PC-9 (cell line): ENCODE measurements at places on chromosomes 2 and 18. TPM values are rescaled to one million over a fixed set of nuclear protein-coding genes. Genes with fewer than 3 reads are reported as not detected.

GRCh38 chr2:217396586-217396985, 536.7 kb upstream of the TNP1 start:
- DNase-seq = no peak
- H3K27me3 ChIP-seq = no peaks in the 10 kb centered on the region
- H3K4me3 ChIP-seq = no peak overlapping the region
- no peak overlapping the region for H3K27ac ChIP-seq

DNA sequence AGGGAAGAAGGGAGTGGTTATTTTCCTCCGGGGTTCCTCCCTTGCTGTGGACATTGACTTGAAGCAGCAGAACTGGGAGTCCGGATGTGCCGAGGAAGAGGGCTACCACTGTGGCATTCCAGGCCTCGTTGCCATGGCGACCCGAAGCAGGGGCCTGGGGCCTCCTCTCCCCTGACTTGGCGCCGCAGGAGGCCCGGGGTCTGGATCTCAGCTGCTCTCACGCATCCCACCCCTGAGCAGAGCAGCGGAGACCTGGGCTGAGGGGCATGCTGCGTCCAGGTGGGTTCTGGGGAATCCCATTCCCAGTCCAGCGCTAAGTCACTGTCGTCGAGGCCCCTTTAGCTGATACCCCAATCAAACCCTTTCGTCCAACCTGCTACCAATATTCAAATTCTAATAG, 100.2 kb downstream of the BCL11A start:
- no peak overlapping the region for H3K27ac ChIP-seq
- no peak overlapping the region for H3K4me3 ChIP-seq
- H3K4me1 ChIP-seq = no peaks in the 10 kb centered on the region
- DNase-seq = no peak
- H3K36me3 ChIP-seq = no peaks in the 10 kb centered on the region

DNA sequence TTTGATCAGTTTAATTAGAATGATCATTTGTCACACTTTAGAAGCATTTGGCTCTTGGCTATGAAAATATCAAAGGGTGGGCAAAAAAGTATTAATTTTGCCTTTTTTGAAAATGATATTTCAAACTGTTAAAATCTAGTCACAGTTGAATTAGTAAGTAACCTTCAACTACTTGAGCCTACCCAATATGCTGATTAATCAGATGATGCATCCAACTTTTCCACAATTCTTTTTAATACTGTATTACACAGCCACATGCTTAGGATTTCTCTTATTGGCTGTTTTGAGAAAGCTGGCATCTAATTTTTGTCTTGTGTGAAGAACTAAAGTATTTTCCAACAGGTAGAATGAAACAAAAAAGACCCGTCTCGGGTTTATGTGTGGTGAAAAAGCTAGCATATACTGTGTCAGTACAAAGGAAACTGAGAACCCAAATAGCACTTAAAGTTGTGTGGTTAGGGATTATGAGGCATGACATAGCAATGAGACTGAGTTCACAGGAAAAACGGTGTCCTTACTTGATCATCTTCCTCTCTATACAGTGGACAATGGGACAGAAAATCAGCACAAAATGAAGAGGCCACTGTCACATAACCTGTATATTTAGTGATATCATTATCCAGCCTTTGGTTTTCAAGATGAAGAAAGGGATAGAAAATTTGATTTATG, 11.7 kb downstream of the OSBPL6 start:
- no peaks in the 10 kb centered on the region for H3K36me3 ChIP-seq
- no peaks in the 10 kb centered on the region for H3K4me1 ChIP-seq
- no peak overlapping the region for H3K27ac ChIP-seq
- no peak overlapping the region for H3K4me3 ChIP-seq
- H3K27me3 ChIP-seq = no peaks in the 10 kb centered on the region

GRCh38 chr18:62781262-62781661, 65.9 kb downstream of the PHLPP1 start:
- H3K4me3 ChIP-seq = no peak overlapping the region
- no peaks in the 10 kb centered on the region for H3K36me3 ChIP-seq
- no peak for DNase-seq
- no peaks in the 10 kb centered on the region for H3K27me3 ChIP-seq

DNA sequence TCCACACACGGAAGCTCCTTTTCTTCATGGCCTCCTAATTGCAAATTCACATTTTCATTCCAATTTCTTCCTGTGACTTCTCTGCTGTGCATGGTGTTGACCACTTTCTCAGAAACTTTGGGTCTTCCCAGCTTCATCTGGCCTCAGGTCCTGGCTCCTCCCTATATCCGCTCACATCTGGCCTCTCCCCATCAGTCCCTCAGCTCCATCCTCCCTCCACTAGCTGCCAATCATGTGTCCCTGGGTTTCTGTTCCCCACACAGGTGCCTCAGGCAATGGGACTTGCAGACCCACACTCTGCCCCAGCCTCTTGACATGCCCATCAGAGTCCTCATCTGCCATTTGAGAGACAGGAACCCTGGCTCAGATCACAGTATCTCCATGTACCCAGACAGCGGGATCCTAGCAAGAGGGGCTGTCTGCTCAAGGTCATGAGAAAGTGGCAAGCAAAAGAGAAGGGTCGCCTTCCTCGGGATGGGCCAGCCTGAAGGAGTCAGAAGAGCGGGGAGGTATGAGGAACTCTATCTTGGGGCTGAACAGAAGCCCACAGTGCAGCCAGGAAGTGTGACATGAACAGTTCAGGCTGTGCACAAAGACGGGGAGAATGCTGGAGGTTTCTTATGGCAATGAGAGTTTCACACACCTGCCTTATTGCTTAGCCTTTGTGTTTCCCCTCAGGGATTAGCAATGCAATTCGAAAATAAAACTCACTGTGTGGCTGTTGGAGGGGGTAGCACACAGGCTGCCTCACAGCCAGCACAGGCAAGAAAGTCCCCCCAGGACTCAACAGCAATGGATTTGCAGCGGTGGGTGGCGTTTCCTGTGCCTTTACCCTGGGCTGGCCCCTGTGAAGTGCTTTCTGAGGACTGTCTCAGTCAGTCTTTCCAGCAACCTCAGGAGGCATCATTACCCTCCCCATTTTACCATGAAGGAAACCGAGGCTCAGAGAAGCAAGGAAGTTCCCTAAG, 69.5 kb downstream of the COPS8 start:
- no peak overlapping the region for H3K27ac ChIP-seq
- H3K4me3 ChIP-seq = no peak overlapping the region
- no peaks in the 10 kb centered on the region for H3K27me3 ChIP-seq
- no peaks in the 10 kb centered on the region for H3K4me1 ChIP-seq
- DNase-seq = no peak
- H3K36me3 ChIP-seq = no peaks in the 10 kb centered on the region

EML6 gene
- 3.7 and 6.7 TPM in 2 replicates for total RNA-seq

HTR2B gene
- not detected in 2 replicates for total RNA-seq
